ENCODE measurements at places on chromosomes 12 and 14.

DNA sequence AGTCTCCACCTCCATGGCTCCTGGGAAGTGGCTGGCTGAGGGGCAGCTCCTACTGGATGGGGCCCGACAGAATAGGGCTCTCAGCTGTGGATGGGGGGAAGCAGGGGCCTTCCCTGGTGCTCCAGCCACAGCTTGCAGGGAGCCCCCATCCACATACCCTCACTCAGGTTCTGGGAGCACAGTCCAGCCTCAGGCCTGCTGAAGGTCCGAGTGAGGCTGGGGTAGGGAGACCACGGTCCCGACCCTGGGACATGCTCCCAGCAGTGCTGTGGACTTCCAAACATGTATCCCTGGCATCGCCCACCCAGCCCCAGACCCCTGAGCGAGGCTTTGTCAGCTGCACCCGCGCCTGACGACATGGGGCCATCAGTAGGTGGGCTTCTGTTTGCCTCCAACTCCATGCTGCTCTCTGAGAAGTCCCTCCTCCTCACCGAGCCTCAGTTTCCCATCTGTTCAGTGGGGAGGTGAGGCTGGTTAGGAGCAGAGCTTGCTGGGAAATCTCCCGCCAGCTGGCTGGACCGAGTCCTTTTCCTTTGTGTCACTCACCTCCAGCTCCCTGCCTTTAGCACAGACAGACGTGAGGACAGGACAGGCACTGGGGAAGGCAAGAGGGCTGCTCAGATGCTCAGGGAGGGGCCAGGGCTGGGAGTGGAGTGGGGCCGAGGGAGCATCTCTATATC is 9.1 kb upstream of the ATG101 start:
- no peak for DNase-seq

DNA sequence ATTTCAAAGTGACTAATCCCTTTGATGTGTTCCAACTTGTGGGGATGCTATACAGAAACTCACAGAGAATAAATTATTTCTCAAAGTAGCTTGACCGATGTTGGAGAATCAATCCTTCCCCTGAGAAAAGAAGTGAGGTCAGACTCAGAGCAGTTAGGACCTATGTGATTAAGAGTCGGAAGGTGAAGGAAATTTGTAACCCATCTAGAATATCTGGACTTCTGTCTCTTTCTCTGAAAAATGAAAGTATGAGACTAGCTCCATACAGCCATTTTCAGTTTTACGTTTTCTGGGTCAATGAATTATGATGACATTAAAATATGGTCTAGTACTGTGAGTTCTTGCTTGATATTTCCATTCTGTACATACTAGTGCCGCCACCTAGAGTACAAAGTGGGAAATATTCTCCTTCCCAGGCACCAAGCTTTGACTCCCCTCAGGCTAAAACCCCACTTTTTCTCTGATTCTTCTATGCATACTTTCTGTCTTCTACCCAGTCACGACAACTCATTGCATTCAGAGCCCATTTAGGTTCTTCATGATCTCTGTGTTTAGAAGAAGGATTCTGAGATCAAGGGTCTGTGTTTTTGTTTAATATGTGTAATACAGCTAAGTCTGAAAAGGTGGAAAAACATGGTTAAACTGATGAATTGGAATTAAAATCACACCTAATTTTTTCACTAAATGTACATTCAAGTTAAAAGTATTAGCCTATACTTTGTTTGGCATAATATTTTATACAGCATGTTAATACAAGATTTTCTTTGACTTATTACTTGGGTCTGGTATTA is 6.9 kb upstream of the NTS start:
- DNase-seq = no peak

GRCh38 chr12:123487428-123487827 is 29.5 kb downstream of the SNRNP35 start:
- no peak for DNase-seq

- no peak for DNase-seq
These were observed 55.2 kb downstream of the SPTB start for GRCh38 chr14:64824471-64824870.

- no peak for DNase-seq
These were observed 114.0 kb upstream of the TMPO start for GRCh38 chr12:98401427-98401826.

DNA sequence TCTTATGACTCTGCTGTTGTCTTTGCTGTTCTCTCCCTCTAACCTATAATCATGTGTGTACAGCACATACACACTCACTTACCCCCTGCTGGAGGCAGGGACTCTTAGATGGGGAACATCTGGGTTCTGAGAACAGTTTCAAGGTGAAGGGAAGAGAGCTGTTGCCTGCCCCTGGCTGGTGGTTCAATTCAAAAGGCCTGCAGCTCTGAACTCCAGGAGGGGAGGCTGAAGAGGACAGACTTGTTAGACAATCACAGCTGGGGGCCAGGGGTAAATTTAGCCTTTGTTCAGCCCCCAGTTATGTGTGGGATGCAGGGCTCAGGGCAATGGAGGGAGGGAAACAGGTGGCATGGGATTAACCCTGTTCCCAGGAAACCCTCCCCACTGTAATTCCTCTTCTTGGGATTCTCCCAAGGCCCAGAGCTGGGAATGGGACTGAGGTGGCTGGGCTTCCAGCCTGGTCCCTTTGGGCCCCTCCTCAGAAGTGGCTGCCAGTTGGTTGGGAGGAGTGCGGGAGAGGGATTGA is 1.9 kb downstream of the MYL6B start:
- no peak for DNase-seq
